ENCODE measurements at places on chromosomes 4 and X.

GRCh38 chr4:8090744-8091301, 67.8 kb downstream of the ABLIM2 start:
- DNase-seq: no peak

DNA sequence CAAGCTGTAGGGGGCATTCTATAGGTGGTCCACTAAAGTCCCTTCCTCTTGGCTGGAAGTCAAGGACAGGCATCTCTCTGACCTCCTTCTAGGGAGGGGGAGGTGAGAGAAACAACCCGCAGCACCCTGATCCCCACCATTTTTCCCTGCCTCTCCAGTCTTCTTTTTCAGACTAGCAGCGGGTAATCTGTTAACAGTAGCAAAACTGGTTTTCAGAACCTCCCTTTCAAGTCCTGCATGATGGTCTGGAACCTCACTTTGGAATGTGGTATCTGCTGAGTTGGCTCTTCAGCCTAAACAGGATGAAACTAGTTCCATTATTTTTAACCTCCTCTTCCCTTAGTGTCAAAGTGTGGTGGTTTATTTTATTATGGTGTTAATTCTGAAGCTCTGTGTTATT, 196.0 kb downstream of the NWD2 start:
- no peak for DNase-seq

DNA sequence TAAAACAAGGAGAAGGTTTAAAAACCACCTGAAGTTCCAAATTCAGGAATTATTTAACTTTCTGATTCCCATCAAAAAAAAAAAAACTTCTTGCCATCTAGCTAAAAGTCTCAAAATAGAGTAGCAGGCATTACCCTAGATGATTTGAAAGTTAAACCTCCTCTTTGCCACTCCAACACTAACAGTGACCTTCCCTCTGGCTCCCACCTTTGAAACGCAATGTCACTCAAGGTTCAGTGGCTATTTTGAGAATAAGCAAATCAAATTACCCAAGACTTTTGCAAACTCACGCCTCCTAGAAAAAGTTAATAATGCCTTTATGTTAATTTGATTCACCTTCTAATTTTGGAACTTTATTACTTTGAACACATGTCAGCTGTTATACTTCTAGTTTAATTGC, 103.2 kb downstream of the ARHGAP6 start:
- no peak for DNase-seq

- no peak for DNase-seq
Measured at GRCh38 chr4:109588176-109588575, 28.1 kb downstream of the MCUB start.

DNA sequence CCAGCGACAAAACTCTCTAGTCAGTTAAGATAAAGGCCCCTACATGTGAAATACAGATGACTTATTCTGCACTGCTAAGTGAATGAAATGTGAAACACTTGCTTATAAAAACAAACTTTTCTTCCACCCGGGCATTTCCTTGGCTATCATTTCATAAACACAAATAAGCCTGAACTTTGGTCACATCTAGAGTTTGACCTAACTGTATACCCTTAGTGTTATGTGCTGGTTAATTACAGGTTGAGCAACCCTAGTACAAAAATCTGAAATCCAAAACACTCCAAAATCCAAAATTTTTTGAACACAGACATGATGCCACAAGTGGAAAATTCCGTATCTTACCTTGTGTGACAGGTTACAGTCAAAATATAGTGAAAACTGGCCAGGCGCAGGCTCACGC, 45.9 kb downstream of the SAT1 start:
- DNase-seq: no peak

GRCh38 chr4:48248559-48248953, 21.1 kb downstream of the TEC start:
- DNase-seq: no peak

DNA sequence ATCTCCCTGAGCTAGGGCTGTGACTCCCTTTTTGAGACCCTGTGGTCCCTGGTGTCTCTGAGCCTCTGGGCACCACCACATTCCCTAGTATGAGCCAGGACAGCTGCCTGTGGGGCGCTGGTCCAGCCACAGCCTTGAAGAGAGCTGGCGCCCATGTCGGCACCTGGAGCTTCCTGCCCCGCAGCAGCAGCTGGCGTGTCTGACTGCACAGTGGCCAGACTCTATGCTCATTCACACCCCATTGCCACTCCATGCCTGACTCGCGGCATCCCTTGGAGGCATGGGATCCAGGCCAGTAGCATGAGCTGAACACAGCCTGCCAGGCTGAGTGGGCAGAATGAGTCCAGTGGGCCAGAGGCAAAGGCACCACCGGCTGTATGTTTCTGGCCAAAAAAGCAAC, 8.3 kb upstream of the SPP1 start:
- DNase-seq: no peak

DNA sequence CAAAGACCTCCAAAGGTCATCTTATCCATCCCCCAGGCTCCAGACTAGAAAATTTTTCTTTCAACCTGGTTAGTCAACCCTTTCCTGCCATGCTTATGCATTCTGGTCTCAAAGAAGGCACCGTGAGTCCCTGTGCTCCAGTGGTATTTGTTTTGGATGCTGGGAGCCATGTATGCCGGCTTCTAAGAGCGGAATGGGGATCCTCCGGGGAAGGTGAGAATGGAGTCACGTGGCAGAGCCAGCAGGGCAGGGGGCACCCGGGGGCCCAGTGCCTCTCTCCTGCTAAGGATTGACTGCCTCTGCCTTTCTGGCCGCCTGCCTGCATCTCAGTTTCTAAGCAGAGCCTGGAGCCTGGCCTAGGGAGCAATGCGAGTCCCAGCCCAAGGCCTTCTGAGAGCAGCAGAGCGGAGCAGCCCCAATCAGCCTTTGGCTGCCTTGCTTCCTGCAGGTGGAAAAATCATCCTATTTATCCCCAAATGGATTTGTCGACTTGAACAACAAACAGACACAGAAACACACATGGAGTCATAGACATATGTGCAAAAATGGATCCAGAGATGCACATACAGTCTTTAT, 141.0 kb downstream of the PJA1 start:
- no peak for DNase-seq

- DNase-seq: peak; percentile 29
Measured at GRCh38 chr4:106695501-106696262, 327.1 kb upstream of the GIMD1 start.

- DNase-seq: no peak
Measured at GRCh38 chr4:184028561-184029374, 123.7 kb downstream of the STOX2 start.

DNA sequence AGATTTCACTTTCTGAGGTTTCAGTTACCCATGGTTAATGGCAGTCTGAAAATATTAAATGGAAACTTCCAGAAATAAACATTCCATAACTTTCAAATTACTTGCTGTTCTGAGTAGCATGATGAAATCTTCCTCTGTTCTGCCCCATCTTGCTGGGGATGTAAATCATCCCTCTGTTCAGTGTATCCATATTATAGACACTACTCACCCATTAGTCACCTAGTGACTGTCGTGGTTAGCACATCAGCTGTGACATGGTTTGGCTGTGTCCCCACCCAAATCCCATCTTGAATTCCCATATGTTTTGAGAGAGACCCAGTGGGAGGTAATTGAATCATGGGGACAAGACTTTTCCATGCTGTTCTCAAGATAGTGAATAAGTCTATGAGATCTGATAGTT, 125.5 kb upstream of the GIMD1 start:
- no peak for DNase-seq

DNA sequence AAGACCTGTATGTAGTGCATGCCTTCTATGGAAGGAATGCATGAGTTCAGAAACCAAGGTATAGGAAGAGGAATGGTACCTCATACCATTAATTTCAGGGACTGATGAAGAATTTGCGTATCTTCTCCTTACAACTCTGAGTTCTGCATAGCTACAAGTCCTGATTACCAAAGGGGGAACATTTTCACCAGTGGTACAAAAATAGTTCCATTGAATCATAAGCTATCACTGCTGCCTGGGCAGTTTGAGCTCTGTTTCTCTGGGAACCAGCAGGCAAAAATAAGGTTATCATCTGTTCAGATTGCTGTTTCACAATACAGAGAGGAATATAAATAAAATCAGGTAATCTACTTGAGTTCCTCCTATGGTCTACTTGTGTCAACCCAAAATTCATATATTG, 77.9 kb upstream of the GNPDA2 start:
- no peak for DNase-seq

DNA sequence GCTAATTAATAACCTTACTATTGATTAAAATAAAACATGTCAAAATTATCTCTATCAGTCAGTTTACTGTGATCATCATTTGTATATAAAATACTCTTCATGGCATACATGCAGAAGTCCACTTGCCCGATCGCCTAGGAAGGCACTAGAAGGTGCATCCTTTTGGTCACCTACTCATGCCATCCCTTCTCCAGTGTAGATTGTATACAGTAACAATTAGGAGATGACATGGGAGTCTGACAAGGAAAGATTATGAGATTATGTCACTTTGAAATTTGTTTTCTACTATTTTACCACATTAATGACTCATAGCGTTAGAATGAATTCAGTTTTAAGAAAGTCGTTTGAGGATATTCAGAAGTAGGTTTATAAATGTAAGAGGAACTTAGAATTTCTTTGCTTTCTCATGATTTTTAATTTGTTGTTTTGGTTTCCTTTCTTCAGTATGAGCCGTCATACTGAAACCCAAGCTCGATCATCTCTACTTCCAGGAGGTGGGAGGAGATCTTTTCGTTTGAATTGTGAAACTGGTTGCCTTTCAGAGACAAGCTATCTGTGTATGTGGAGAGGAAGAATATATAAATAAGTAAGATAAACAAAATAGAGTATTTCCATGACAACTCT, 51.1 kb upstream of the UNC5C start:
- no peak for DNase-seq

DNA sequence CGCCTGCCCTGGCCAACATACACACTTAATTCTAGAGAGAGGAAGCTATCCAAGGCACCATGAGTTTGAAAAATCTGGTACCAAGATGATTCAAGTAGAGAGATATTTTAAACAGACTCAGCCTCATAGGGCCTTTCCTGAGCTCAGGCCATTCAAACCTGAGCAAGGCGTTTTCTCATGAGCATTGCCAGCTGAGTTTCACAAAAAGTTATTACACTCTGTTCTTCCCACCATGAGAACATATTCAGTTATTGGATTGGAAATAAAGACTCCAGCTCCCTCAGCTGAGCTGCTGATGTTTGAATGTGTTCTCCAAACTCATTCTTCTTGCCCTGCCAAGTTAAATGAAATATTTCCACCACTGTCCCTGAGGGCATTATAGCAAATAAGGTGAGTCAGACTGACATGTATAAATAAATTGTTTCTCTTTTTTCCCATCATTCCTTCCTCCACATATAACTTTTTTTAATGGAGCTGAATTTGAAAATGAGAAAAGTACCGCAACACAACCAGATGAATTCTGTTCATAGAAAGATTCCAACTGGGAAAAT, 429.6 kb downstream of the RAB28 start:
- DNase-seq: no peak

DNA sequence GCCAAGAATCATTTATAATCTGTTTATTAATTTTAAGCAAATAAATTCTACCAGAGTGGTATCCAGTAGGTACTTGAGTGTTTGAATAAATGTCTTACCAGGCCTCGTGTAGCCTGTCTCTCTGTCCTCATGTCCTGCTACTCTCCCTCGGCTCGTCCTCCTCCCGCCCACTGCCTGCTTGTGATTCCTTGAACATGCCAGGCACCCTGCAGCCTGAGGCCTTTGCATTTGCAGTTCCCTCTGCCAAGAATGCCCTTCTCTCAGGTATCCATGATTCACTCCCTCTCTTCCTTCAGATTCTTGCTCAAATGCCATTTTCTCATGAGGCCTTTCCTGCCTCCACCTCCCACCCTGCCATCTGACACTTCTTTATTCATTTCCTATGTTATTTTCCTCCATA, 209.7 kb upstream of the PRPS2 start:
- no peak for DNase-seq

DNA sequence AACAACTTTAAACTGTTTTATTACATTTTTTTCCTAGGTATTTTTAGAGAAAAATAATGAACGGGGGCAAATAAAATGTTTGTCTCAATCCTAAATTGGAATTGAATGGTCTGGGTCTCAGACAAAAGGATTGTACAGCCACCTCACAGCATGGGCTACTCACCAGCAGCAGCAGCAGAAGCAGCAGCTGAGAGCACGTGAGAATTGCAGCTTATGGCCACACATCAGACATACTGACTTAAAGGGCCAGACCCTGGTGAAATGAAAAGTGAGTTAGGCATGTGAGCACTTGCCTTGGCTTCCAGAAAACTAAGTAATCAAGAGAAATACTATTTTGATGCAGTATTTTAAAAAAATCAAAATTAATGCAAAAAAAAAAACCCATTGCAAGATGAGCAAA, 56.6 kb downstream of the AASDH start:
- DNase-seq: no peak

GRCh38 chrX:133364865-133365264, 50.4 kb downstream of the GPC4 start:
- DNase-seq: no peak

DNA sequence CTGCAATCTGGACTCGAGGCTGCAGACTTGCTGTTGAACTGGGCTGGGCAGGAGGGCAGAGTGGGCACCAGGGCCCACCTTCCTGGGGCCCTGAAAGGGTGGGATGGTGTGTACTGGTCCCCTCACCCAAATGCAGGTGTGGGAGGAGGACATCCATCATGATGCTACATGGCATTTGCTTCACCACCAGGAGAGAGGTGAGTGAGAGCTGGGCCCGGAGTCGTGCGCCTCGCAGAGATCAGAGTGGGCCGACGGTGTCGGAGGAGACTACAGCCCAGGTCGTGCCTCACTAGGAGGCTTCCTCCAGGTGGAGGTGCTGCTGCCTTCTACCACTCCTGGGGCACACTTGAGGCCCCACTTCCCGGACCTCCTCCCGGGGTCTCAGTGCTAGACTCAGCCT, 50.3 kb downstream of the SCML1 start:
- no peak for DNase-seq

GRCh38 chrX:80206647-80207046, 192.1 kb downstream of the TBX22 start:
- DNase-seq: no peak

GRCh38 chr4:48949518-48950219, 36.4 kb upstream of the CWH43 start:
- DNase-seq: no peak

Data from spinal cord (tissue), 10 donors.